ENCODE measurements at places on chromosomes 2 and 18.

DNA sequence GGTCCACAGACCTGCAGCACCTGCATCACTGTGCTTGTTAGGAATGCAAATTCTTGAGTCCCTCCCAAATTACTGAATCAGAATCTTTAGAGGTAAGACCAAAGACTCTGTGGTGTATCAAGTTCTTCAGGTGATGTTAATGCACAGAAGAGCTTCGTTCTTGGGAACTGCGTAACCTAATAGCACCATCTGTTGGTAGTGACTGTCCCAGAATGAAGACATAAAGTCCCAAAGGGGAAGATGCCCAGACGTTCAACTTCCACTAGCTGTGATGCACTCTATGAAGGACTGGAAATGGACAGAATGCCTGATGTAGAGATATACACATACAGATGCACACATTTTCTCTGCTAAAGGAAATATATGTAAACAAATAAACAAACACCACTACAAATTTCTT, 576.0 kb downstream of the LRP1B start:
- no peak for DNase-seq

DNA sequence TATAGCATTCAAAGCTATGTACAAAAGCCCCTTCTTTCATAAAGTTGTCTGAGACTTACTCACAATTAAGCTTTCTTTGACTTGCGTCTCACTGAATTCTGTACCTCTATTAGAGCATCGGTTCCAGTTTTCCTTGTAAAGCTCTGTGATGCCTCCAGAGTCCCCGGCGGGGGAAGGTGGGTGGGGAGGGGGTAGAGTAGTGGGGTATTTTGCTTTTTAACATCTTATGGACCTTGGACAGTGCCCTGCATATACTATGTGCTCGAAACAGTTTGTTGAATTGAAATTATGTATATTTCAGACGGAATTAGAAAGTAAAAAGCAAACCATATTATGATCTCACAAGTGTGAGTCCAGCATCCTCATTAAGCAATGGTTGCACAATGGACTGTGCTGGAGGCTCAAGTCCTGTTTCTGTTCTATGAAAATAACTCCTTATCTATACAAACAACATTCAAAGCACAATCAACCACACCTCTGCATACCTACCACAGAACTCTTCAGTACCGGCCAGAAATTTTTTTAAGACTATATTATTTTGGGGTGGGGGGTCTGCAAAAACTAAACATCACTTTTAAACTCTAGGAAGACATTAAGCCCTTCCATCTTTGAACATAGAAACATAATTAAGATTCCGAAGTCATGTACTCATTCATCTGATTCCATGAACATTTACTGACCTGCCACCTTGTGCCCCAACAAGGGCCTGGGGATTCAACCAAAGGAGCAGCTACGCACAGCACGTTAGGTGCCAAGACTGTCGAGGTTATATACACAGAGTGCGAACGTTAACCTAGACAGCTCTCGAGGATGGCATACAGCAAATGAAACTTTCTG, 908 bp downstream of the STAT1 start:
- DNase-seq = no peak

- DNase-seq = no peak
These were observed 38.7 kb downstream of the RALBP1 start for GRCh38 chr18:9513971-9514512.

DNA sequence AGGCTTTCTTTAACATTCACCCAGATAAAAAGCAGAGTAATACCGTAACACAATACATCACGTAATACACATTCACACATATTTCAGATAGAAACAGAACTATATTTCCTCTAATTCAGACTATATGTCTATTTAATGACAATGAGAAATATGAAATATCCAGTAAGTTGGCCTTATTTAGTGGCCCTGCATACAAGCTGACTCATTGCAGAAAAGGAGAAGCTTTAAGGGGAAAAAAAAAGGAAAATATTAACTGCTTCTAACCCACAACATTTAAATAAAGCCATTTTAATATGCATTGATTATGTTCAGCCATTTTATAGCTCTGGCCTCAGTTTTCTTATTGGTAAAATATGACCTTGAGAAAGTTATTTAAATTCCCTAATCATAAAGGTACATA, 94.8 kb downstream of the PPP1R1C start:
- no peak for DNase-seq

DNA sequence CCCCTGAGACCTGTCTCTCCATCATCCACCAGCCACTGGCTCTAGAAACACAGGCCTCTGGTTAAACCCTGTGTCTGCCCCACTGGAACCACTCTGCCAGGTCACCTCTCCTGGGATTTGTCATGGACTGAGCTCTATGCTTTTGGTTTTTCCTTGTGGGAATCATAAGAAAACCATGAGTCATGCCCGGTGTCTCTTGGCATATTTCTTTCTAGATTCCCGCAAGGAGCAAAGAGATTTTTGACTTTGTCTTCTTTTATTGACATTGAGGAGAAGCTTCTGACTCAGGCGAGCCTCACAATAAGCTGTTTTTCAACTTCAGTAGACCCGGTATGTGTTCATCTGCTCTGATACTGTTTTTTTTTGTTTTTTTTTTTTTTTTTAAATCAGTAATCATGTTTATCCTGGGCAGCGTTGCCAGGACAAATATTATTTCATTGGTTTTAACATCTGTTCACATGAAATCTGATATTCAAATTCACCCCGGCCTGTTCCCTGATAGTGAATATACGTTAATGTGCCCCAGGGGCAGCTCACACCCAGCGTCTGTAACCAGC, 207.1 kb downstream of the ACKR3 start:
- DNase-seq = no peak

All from activated T-cell treated with anti-CD3 and anti-CD28 coated beads, Interleukin-2, amount 50 U/mL, for 48 hours (primary cell).